Activated CD4-positive, CD25-positive, alpha-beta regulatory T cell (primary cell): ENCODE measurements at places on chromosomes 11 and 22.

DNA sequence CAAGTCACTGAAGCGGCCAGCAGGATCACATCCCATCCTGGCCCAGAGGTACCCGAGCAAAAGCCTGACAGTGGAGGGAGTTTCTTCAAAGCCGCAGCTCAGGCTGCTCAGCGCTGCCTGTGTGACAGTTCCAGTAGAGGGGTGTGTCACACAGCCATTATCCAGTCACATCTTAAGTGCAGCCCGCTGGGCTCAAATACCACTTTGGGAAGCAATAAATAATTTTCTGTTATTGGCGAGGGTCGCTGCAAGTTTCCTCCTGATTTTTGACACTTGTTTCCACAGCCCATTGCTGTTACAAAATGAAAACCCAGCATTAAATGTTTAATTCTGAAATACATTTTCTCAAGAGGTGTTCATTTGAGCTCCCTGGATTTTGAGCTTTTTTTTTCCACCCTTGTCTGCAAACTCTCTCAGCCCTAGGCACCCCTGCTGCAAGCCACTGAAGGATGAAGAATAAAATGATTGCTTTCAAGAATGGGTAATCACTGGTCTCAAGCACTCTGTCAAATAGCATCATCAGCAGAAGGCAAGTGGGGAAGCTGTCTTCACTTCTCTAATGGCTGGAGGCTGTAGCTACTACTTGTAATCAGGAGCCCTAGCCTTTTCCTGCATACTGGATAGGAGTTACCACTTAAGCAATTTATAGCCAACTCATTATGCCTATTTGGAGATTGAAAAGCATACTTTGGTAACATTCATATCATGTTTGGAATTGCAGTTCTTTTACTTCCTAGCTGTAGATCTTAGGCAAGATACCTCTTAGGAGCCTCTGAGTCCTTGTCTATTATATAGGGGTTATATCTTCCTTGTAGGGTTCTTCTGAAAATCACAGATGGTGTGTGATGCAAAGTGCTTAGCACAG, 373.7 kb downstream of the METTL15 start:
- DNase-seq: no peak

- no peak for DNase-seq
Observed at GRCh38 chr11:1449490-1450243, 36.9 kb downstream of the MOB2 start.

DNA sequence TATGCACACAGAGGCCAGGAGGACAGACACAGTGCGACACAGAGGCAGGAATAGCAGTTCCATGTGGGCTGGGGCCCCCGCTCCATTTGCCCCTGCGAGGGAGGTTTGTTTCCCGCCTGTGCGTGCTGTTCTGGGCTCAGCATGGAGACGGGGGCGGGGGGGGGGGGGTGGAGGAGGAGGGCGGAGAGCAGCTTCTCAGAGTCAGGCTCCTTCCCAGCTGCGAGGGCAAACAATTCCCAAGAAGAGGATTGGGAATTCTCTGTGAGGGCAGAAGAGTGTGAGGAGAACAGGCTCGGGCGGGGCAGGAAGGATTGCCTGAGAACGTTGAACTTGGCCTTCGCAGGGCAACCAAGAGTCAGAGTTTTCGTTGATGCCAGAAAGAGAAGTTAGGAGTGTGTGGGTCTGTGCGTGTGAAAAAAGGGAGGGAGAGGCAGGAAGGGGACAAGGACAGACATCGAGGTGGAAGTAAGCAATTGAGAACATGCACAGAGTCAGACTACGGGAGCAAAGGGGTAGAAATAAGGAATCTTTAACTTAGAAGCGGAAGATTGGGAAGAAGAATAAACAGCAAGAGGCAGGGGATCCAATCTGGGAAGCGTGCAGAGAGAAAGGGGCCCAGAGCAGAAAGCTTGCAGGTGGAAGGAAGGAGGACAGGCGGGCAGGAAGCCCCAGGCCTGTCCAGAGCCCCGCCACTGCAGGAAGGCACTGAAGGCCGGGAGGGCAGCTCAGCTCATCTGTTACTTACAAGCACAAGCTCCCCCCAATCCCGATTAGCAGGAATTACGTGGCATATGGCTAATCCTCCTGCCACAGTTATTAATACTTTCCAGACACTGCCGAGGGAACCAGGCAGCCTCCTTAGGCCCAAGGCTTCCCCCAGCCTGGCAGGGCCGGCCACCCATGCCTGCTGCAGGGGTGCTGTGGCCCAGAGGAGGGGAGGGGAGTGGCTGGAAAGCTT, 15.6 kb upstream of the JAM3 start:
- DNase-seq: no peak

DNA sequence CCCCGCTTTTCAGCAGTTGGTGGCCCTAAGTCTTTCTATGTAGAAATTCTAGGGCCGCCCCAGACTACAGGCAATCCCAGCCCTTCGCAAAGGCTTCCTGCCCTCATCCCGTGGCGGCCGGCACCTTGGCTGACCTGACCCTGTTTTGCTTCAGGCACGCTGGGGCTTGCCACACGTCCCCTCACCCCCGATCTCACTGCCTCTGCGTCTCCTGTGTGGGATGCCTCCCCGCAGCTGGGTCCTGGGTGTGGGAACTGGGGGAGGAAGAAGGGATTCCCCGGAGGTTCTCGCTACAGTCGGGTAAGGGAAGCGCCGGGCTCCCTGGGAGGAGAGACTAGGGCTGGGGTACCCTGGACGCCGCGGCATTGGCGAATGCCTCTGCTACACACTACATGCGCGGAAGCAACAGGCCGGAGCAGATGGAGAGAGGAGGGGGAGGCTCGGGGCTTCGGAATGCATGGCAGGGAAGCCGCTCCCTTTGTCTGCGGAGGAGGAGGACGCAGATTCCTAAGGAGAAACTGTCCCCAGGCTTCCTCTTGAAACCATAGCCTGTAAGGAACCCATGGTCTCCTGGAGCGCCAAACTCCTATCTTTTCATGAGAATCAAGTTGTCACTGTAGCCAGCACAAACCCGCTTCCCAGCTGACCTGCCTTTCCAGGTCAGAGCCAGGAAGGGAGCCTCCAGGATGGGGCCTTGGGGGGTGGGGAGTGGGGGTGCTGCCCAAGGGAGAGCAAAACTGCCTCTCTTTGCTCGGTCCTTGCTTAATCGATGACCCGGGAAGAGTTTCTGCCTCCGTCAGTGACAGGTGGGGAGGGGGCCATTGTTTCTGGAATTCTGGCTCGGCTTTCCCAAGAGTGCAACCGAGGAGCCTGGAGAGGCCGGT, 1.4 kb downstream of the DTX4 start:
- no peak for DNase-seq

DNA sequence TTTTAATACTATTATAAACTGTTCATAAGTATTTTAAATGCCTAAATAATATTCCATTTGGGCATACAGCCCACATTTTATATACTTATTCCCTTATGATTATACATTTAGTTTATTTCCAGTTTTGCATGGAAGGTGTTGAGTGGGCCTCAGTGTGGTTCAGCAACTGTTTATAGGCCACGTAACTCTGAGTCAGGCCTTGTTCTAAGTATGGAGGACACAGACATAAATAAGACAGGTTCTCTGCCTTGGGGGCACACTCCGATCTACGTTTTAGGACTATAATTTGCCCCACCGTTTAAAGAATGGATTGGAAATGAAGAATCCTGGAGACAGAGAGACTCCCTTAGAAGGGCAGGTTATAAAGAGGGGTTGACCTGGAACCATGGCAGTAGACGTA, 212.2 kb upstream of the TBCEL start:
- DNase-seq: no peak

GRCh38 chr22:39773976-39774539, 119.5 kb downstream of the ENTHD1 start:
- peak; percentile 8 for DNase-seq

- no peak for DNase-seq
Observed at GRCh38 chr11:106988151-106989077, 29.9 kb downstream of the GUCY1A2 start.

- DNase-seq: no peak
Observed at GRCh38 chr22:28864878-28865596, 18.3 kb upstream of the ZNRF3 start.

GRCh38 chr11:16871368-16871767, 132.9 kb downstream of the C11orf58 start:
- no peak for DNase-seq

DNA sequence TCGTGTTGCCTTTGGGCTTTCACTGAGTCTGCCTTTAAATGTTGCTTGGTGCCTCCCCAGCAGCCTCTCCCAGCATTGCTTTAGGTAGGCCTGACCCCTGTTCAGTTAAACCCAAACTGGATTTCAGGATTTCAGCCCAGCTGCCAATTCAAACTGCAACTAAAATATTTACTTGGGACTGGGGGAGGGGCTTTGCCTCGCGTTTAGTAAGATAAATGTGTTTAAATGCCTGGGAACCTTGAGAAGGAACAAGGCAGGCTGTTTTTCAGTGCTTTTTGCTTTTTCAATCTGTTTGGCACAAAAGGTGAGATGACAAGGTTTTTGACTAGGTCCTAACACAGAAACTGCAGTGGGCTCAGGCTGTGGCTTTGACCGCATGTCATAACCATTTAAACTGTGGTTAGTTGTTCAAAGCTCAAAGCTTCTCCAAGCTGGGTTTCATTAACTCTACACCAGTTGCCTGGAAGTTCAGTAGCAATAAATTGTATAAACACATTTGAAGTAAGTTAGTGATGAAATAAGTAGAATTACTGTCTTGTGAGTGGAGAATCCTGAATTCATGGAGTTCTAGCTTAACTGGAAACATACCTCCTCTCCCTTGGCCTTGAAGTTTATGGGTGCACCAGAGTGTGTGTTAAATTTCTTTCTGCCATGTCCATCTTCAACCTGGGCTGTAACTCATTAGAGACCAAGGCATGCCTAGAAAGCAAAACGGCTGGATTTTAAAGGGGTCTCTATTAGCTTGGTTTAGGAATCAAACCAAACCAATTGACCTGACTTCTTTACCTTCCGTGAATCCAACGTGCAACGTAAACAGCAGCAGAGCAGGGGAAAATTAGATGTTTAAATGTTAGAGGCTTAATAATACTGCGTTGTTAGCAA, 3.6 kb downstream of the PKNOX2 start:
- no peak for DNase-seq

DNA sequence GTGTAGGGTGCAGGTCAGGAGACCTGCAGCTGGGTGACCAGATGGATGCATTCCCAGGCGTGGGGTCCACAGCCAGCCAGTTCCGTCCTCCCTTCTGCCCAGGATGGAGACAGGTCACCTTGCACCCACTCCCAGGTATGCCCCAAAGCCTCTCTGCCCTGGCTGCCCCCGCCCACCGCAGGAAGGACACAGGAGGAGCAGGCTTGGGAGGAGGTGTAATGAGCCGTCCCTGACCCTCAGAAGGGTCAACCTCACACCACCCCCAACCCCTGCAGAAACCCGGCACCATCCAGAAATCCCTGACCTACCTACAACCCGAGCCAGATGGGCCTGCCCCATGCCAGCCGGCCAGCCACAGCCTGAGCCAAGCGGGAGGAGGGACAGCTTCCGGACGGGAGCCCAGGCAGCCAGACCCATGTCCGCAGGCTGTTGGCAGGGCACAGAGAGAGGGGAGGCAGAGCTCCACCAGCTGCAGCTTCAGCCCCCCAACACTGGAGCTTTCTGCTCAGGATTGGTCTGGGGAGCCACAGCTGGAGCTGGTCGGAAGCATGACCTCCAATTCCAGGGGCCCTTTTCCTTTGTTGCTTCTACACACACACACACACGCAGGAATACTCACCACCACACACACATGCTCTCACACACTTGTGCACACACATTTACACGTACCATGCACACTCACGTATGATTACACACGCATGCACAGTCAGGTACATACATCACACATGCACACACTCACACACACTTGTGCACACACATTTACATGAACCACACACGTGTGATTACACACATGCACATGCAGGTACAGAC, 5.3 kb downstream of the IFITM10 start:
- no peak for DNase-seq

GRCh38 chr11:116420030-116420429, 352.8 kb downstream of the BUD13 start:
- no peak for DNase-seq

GRCh38 chr22:48535868-48536540, 1291.7 kb downstream of the BRD1 start:
- no peak for DNase-seq

DNA sequence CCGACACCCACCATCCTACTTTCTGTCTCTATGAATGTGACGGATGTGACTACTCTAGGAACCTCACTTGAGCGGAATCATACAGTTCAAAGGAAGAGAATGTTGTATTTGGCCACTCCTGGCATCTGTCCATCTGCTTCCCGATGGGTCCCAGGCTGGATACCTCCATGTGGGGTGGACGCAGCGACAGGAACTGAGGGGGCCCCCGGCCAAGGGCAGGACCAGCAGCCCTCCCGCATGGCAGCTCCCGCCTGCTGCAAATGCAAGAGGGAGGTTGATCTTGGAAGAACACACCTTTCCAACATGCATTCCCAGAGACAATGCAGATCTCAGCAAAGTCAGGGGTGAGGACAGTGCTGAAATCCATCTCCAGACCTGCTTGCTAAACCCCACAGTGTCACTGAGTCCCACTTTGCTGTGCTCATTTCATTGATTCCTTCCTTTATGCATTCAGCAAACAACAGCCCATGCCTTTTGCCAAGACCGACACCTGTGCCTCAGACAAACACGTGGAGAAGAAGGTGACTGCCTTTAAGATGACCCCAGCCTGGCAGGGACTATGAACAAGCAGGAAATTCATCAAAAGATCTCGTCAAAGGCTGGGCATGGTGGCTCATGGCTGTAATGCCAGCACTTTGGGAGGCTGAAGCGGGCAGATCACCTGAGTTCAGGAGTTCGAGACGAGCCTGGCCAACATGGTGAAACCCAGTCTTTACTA, 246.2 kb downstream of the CTTN start:
- DNase-seq: no peak

DNA sequence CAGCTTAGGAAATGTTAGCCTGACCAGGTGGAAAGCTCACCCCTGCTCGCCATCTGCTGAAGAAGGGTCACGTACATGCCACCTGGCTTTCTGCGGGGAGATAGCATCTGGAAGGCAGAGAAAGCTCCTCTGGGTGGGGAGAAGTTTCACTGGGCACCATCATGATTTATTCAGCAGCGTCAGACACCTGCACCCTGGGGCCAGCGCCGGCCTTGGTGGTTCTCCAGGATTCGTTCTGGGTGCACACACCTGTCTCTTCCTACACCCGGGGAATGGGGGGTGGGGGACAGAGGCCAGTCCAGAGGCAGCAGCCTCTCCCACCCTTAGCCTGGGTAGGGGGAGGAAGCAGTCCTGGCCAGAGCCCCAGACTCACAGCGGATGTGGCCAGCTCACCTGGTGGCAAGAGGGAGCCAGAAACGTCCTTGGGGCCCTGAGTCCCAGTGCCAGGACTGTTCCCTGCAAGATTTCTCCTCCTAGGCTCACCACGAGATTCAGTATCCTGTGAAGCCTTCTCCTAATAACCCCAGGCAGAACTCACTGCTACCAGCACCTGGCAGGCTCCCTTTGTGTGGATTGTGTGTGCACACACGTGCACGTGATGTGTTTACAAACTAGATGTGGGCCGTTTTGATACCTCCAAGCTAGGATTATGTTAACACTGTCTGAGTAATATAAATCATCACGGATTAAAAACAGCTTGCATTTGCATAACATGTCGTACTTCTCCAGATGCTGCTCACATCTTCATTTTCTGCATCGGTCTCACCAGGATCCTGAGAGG, 17.3 kb upstream of the RASD2 start:
- DNase-seq: no peak

DNA sequence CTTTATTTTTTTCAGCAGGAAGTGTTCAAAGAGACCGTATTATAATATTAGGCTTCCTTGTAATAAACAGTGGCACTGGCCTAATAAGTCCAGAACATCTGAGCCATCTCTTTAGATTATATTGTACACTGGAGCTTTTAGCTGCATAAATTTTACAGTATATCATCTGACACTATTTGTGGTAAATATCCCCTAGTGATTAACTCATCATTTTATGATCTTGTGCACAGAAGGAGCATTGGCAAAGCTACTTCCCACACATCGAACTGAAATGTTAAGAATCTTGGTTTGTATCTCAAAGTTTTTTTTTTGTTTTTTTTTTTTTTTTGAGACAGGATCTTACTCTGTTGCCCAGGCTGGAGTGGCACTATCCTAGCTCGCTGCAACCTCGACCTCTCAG, 162.7 kb downstream of the HIPK3 start:
- DNase-seq: no peak
